Kidney (tissue), 22 donors: ENCODE measurements at places on chromosomes 7 and 10.
A peak's percentile ranks its signal among the peaks of the same experiment; 100 is the strongest.

DNA sequence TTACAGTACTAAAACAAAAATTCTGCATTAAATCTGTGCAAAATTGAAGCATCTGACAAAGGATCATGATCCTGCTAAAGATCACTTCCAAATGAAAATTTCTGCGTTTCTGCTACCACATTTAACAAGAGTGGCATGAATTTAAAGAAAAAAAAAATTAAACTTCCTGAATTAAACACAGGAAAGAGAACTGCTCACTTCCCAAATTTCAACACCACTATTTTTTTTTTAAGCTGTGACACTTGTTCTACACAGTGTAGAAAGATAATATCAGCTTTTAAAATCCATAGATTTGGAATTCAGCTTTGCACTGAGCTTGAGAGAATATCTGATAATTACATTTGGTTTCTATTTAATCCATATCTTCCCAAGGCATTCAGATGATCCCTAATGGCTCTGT is 73.6 kb downstream of the EPC1 start:
- DNase-seq = no peak

GRCh38 chr7:116785843-116786242 is 76.5 kb upstream of the CAPZA2 start:
- DNase-seq = no peak

- no peak for DNase-seq
Observed at GRCh38 chr10:132610071-132610701, 72.6 kb downstream of the INPP5A start.

- DNase-seq = no peak
Observed at GRCh38 chr10:8133146-8133545, 78.7 kb downstream of the GATA3 start.

DNA sequence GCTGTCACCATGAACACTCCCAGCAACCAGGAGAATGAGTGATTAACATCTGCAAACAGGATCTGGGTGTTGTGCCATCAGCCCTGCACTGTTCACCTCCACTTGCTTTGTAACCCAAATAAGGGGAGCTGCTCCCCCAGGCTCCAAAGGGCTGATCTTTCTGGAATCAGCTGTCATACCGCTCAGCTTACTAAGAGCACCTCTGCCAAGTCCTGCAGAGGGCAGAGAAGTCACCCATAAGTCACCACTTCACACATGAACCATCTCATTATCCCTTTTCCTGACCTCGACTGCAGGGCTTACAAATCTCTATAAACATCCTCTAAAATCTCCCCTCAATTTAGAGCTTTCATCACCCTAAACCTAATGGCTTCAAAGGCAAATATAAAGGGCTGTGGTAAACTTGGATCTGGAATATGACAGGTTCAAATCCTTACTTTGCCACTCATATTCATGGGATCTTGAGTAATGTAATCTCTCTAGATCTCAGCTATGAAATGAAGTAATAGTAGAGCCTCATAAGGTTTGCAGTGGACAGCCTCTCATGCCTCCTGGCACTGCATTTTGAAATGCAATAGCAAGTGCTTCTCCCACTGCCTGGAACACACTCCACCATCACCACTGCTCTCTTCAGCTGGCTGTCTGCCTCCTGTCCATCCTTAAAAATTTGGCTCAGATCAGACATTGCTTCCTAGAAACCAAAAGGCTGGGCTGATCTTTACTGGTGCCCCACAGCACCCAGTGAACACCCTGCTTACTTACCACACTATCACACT is 38.8 kb downstream of the ERLIN1 start:
- peak; percentile 2 for DNase-seq
